ENCODE measurements at places on chromosomes 5 and 9. TPM values are rescaled to one million over a fixed set of nuclear protein-coding genes. Genes with fewer than 3 reads are reported as not detected.

Gene NOXA1
- 2.3 TPM for total RNA-seq

Gene IFNK
- not detected for total RNA-seq

- no peak for DNase-seq
Measured at GRCh38 chr9:114158482-114159130, 3.3 kb downstream of the COL27A1 start.

GRCh38 chr9:93898026-93898425, 57.1 kb downstream of the BARX1 start:
- no peak for DNase-seq

DNA sequence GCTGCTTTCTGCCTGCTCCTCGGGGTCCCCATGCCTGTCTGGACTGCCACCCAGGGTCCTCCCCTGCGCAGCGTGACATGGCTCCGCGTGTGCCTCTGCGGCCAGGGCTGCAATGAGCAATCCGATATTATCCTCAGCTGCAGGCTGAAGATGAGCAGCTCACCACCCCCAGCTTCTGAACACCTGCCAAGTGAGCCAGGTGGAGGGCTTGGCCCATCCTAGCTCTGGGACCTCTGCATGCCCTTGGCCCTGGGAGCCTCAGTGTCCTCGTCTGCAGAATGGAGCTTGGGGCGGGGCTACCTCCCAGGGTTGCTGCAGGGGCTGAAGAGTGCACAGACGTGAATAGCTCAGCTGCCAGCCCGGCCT, 4.1 kb upstream of the MYMK start:
- no peak for DNase-seq

Gene SLC34A3
- not detected for total RNA-seq

DNA sequence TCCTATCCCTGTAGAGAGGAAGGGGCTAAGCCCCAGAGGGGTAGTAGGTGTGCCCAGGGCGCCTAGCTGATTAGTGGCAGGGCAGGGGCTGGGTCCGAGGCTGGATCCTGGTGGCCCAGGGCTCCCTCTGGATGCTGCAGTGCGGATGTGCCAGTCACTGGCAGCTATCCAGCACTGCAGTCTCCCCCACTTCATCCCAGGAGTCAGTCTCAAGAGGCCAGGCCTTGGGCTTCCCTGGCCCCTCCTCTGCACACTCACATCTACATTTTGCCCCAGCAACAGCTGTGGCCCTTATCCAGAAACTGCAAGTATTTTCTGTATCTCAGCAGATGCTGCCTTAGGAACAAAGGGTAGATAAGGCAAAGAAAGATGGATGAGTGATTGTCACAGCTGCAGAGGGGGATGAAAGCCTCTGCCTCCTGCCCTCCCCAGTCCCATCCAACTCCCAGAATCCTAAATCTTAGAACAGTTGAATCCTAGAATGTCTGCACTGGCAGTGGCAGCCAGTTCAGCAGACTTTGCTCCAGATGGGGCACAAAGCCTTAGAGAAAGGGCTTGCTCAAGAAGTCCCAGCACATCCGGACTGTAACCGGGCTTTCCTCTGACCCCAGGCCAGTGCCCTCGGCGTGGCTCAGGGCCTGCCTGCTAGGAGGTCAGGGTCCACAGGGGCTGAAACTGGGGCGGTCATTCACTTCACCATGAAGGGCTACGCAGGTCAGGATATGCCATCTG, 1.6 kb downstream of the ANXA6 start:
- DNase-seq, result no peak

GRCh38 chr9:33659921-33660320, 135.4 kb upstream of the PRSS3 start:
- DNase-seq, result no peak

- peak; percentile 85 for DNase-seq
Measured at GRCh38 chr9:129052592-129052991, 16.2 kb downstream of the MIGA2 start.

Gene RMI1
- 3.7 TPM for total RNA-seq

- DNase-seq, result peak; percentile 43
Measured at GRCh38 chr5:157471709-157472108, 11.7 kb downstream of the NIPAL4 start.

Gene G3BP1
- total RNA-seq, result 178 TPM

GRCh38 chr5:138338411-138339090, 485 bp downstream of the FAM53C start:
- DNase-seq, result no peak

DNA sequence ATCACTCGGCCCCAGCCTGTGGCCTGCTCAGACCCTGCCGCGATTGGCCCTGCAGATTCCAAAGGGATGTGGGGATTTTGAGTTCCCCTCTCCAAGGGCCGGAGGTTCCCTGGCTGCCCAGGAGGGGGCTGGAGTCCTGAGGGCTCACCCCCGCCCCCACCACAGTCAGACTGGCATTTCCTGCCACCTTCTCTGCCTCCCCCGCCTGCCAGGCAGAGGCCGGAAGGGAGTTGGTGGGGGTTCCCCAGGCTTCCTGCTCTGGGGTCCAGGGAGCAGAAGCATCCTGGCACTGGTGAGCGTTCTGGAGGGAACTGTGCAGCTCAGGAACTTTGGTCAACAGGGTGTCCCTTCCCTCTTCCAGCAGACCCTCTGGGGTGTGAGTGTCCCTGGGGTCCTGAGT, 70.6 kb downstream of the RXRA start:
- no peak for DNase-seq

- DNase-seq, result no peak
Measured at GRCh38 chr9:11086561-11086960, 473.8 kb upstream of the PTPRD start.

- DNase-seq, result no peak
Measured at GRCh38 chr9:129432297-129433154, 188.4 kb downstream of the C9orf50 start.

DNA sequence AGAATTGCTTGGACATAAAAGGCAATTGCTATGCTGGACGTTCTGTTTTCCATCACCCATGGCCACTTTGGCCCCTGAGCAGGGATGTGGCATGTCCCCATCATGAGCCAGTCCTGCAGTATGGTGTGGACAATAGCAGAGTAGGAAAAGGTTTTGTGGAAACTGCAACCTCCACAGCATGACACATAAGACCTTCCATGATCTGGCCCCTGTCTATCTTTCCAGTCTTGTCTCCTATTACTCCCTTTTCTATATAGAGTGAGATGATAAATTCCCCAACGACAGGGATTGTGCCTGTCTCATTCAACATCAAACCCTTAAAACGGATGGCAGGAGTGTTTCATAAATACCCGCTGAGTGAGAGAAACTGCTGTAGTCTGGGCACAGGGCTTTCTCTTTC, 174.7 kb upstream of the PTCH1 start:
- DNase-seq, result no peak

GRCh38 chr5:168207450-168208029, 83.9 kb upstream of the WWC1 start:
- DNase-seq, result peak; percentile 25

DNA sequence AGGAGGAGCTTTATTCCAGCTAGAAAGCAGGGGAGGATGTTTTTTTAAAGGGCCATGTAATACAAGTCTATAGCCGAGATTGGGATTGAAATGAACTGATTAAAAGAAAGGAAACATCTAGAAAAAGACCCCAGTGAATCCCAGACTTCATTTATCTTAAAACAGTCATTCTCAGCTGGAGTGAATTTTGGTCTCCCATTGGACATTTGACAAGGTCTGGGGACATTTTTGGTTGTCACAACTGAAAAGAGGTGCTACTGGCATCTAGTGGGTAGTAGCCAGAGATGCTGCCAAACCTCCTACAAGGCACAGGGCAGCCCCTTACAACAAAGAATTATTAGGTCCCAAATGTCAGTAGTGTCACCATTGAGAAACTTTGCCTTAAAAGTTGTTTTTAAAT, 16.3 kb upstream of the SPINK4 start:
- DNase-seq, result no peak

GRCh38 chr5:149153751-149154610, 12.7 kb downstream of the ABLIM3 start:
- peak; percentile 44 for DNase-seq

Gene WNT8A
- total RNA-seq, result not detected

DNA sequence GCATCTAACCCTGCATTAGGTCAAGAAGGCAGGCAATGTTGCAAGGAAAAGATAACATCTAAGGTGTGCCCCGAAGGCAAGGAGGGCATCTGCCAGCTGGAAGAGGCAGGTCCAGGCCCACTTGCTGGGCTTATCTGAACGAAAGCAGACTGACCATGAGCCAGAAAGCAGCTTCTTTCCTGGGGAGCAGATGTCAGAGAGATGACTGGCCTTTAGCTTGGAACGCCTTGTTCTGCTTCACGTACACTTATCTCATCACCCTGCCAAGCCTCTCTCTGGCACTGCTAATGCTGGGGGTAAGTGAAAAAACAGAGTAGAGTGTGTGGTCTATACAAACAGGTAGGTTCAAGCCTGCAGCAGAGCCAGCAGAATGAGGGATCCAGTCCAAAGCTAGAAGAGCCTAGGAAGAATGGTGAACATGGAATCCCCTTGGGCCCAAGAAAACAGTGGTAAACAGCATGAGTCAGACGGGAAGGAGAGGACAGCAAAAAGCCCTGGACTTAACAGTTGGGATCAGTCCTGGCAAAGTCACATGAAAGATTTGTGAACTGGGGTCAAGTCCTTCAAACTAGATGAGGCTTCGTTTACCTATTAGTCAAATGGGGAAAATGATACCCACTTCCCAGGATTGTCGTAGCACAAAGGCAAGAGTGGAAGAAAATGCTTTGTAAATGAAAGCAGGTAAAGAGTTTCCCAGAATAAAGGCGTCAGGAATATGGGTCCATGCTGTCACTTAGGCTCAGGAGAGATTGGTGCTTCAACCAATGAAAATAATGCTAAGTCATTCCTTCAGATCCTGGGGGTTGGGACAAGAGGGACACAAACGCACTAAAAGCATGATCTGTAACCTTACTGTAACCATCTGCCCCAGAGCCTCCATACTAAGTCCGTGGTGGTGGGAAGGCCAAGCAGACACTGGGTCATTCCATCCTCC, 200.9 kb downstream of the SLIT3 start:
- DNase-seq, result no peak

DNA sequence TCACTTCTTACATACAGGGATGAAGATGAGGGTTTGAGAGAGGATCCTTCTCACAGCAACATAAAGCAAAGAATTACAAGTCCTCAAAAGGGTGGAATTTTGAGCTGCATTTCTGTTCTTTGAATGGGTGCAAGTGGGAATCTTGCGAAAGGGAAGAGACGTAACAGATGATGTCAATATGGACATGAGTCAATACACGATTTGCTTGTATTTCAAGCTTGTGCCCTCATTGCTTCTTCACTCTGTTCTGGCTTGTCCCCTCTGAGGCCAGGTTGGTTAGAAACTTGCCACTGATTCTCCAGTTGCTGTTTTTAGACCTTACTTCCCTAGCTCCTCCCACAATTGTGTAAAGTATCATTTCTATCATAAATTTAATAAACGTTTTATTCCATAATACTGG, 104.8 kb upstream of the CLINT1 start:
- DNase-seq, result peak; percentile 66

Gene CDO1
- not detected for total RNA-seq

Gene FGF10
- not detected for total RNA-seq

DNA sequence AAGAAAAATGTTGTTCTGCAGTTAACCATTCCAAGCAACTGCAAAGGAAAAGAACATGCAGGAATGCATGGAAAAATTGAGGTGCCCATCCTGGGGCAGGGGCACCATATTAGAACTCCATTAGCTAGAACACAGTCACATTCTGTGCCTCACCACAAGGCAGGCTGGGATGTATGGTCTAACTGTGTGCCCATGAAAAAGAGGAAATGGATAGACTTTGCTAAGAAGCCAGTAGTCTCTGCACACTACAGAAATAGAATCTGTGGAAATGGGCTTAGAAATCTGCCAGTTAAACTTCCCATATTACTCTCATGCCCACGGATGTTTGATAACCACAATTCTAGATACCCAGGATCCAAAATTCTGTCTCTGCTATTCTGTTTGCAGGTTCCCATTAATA, 423.8 kb upstream of the SMARCA2 start:
- no peak for DNase-seq

Gene HAND1
- total RNA-seq, result not detected

DNA sequence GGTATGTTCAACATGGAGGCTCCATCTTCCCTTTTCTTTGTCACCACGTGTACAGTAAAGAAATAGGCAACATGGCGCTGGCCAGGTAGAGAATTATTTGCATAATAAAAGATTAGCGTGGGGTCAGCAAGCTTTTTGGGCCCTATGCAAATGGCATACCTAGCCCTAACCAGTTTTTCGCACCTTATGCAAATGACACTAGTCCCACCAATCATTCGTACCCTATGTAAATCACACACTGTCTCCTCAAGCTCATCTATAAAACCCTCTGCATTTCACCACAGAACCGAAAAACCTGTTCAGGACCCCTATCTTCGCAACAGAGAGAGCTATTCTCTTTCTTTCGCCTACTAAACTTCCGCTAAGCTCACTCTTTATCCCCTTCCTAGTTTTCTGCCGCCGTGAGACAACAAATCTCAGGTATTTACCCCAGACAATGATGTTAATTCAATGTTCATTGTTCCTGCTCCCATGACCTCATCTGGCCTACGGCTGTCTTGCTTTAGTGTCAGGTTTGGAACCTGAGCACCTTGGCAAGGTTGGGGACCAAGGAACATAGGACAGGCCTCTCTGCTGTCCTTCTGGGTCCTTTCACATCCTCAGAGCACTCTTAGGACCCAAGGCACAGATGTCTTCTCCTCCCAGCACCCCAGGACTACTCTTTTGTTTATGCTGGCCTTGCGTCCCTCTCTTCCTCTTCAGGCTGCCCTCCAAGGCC, 180.7 kb upstream of the RAI14 start:
- DNase-seq, result no peak

All from bronchial epithelial cell (primary cell).